ENCODE measurements at places on chromosomes 5 and 9.

- no peaks in the 10 kb centered on the region for H3K27me3 ChIP-seq
- H3K36me3 ChIP-seq = no peaks in the 10 kb centered on the region
- H3K4me3 ChIP-seq = no peak overlapping the region
- 0 out of 2 replicates have a peak, but pooled peaks cover 2% of the 10 kb centered on the region for H3K4me1 ChIP-seq
These were observed 19.1 kb upstream of the SNX2 start for GRCh38 chr5:122755783-122756182.

- H3K27ac ChIP-seq = no peak overlapping the region
- no peak for DNase-seq
- peaks cover 16% of the 10 kb centered on the region for H3K27me3 ChIP-seq
These were observed 14.9 kb downstream of the NR2F1-AS1 start for GRCh38 chr5:93566091-93566490.

GRCh38 chr5:84718377-84718776 lies 333.7 kb upstream of the EDIL3 start:
- H3K27ac ChIP-seq = no peak overlapping the region
- H3K4me1 ChIP-seq = no peaks in the 10 kb centered on the region
- H3K4me3 ChIP-seq = no peak overlapping the region
- no peaks in the 10 kb centered on the region for H3K27me3 ChIP-seq
- H3K36me3 ChIP-seq = no peaks in the 10 kb centered on the region

DNA sequence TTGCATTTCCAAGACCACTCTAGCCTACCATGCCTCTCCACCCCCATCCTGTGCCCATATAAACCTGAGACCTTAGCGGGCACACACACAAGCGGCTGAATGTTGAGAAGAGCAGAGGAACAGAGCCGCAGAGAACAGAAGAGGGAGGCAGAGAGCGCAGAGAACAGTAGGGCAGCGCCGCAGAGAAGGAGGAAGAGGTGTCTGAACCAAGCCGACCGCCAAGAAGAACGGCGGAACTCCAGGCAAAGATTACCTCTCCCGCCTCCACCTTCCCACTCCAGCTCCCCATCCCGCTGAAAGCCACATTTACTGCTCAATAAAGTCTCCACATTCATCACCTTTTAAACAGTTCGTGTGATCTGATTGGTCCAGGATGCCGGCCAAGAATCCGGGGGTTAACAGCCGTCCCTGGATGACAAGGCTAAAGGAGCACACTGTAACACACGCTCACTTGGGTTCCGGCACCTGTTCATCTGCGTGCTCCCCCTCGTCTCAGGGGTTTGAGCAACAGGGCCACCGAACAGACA lies 33.2 kb downstream of the GRIN3A start:
- no peak overlapping the region for H3K27ac ChIP-seq
- no peaks in the 10 kb centered on the region for H3K27me3 ChIP-seq
- peak overlapping the region; percentile 59 for H3K4me3 ChIP-seq
- no peak for DNase-seq

GRCh38 chr5:74240783-74241750 lies 399.5 kb downstream of the ENC1 start:
- H3K27me3 ChIP-seq = no peaks in the 10 kb centered on the region
- no peaks in the 10 kb centered on the region for H3K36me3 ChIP-seq
- no peak for DNase-seq
- H3K4me3 ChIP-seq = no peak overlapping the region
- no peaks in the 10 kb centered on the region for H3K4me1 ChIP-seq

DNA sequence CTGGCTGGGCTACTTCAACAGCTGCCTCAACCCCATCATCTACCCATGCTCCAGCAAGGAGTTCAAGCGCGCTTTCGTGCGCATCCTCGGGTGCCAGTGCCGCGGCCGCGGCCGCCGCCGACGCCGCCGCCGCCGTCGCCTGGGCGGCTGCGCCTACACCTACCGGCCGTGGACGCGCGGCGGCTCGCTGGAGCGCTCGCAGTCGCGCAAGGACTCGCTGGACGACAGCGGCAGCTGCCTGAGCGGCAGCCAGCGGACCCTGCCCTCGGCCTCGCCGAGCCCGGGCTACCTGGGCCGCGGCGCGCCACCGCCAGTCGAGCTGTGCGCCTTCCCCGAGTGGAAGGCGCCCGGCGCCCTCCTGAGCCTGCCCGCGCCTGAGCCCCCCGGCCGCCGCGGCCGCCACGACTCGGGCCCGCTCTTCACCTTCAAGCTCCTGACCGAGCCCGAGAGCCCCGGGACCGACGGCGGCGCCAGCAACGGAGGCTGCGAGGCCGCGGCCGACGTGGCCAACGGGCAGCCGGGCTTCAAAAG lies 36.9 kb upstream of the TTC1 start:
- H3K4me1 ChIP-seq = 0 out of 2 replicates have a peak, but pooled peaks cover 3% of the 10 kb centered on the region
- no peak overlapping the region for H3K27ac ChIP-seq
- no peaks in the 10 kb centered on the region for H3K36me3 ChIP-seq
- H3K4me3 ChIP-seq = peak overlapping the region; percentile 62
- H3K27me3 ChIP-seq = peaks cover 26% of the 10 kb centered on the region

GRCh38 chr9:4596165-4596922 lies 65.8 kb upstream of the PLPP6 start:
- no peaks in the 10 kb centered on the region for H3K36me3 ChIP-seq
- DNase-seq = no peak
- no peaks in the 10 kb centered on the region for H3K4me1 ChIP-seq
- H3K4me3 ChIP-seq = no peak overlapping the region

DNA sequence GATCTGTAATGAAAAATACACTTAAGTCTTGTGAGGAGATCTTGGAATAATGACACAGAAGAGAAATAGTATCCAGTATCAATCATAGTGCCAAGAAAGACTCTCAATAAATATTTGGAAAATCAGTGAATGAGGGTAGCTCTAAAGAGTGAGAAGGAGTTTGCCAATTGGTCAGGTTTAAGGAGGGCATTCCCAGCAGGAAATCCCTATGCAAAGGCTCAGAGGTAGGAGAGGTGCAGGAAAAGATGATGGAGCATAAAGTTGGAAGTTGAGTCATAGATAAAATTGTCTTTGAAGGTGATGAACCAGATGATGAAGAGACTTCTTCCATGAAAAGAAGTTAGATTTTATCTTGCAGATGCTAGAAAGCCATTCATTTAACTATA lies 27.8 kb downstream of the TNPO1 start:
- H3K4me3 ChIP-seq = no peak overlapping the region
- H3K4me1 ChIP-seq = no peaks in the 10 kb centered on the region

- DNase-seq = no peak
- H3K4me3 ChIP-seq = no peak overlapping the region
- no peaks in the 10 kb centered on the region for H3K36me3 ChIP-seq
- no peak overlapping the region for H3K27ac ChIP-seq
These were observed 352.2 kb downstream of the KIAA0825 start for GRCh38 chr5:94266170-94266569.

DNA sequence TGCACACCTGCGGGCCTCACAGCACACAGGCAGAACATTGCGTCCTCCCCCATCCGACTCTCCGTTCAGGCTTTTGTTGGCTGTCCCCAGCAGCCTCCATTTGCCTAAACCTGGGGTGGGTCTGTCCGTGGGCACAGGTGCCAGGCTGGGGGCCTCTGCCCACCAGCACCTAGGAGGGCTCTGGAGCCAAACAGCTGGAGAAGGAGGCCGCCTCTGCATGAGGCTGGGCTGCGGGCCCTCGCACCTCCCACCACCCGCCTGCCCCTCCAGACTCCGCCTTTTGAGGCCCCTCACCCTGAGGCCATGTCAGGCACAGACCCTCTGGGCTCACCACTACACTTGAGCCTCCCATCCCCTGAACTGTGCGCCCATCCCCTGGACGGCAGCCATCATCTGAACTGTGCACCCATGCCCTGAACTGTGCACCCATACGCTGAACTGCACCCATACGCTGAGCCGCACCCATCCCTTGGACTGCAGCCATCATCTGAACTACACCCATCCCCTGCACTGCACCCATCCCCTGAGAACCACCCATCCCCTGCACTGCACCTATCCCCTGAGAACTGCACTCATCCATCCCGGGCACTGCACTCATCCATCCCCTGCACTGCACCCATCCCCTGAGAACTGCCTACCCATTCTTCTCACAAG lies 98.0 kb upstream of the OTULINL start:
- H3K4me1 ChIP-seq = no peaks in the 10 kb centered on the region
- H3K27ac ChIP-seq = no peak overlapping the region
- DNase-seq = no peak
- H3K27me3 ChIP-seq = no peaks in the 10 kb centered on the region

- H3K36me3 ChIP-seq = no peaks in the 10 kb centered on the region
- DNase-seq = no peak
- no peak overlapping the region for H3K27ac ChIP-seq
These were observed 21.5 kb downstream of the MVB12B start for GRCh38 chr9:126347911-126348760.

DNA sequence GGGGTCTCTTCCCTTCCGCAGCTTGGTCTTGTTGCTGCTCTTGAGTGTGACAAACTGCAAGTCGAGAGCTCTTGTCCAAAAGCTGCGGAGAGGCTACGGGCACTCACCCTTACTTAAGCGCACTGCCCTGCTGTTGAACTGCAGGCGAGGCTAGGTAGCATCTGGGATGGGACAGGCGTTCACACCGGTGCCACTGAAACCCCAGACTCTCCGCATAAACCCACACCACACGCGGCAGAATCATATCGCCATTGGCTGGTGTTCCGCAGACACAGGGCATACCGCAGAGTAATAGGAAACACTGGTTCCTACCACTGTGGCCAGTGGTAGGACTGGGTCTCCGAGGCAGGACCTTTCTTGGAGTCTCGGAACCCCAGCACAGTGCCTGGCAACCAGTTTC lies 2.2 kb upstream of the NPR3 start:
- peaks cover 43% of the 10 kb centered on the region for H3K27me3 ChIP-seq
- peaks cover 11% of the 10 kb centered on the region for H3K4me1 ChIP-seq
- H3K36me3 ChIP-seq = no peaks in the 10 kb centered on the region
- H3K27ac ChIP-seq = no peak overlapping the region
- DNase-seq = peak; percentile 53

GRCh38 chr5:22709743-22710142 lies 143.4 kb downstream of the CDH12 start:
- H3K36me3 ChIP-seq = no peaks in the 10 kb centered on the region
- no peak overlapping the region for H3K27ac ChIP-seq
- no peak for DNase-seq

GRCh38 chr9:27293996-27294395 lies 3.0 kb downstream of the EQTN start:
- no peaks in the 10 kb centered on the region for H3K4me1 ChIP-seq
- no peaks in the 10 kb centered on the region for H3K27me3 ChIP-seq
- no peaks in the 10 kb centered on the region for H3K36me3 ChIP-seq
- no peak overlapping the region for H3K27ac ChIP-seq
- no peak for DNase-seq
- no peak overlapping the region for H3K4me3 ChIP-seq

- no peaks in the 10 kb centered on the region for H3K4me1 ChIP-seq
- no peak overlapping the region for H3K4me3 ChIP-seq
- no peaks in the 10 kb centered on the region for H3K27me3 ChIP-seq
- peaks cover 10% of the 10 kb centered on the region for H3K36me3 ChIP-seq
- no peak for DNase-seq
These were observed 11.9 kb downstream of the CCDC180 start for GRCh38 chr9:97319395-97319794.

DNA sequence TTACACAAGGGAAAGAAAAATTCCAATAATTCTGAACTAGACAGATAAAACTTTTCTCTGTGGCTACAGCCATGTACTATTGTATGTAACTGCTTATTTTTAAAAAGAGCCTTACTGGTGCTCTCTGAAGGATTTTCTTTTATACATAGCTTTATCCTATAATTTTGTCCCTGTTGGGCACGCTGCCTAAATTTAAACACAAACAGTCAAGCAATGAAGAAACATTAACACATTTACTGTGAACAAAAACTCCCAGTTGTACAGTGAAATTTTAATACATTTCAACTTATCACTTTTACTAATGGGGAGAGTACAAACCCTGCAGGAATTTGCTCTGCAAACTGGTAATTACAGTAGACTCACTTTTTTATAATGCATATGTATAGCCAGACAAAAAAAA lies 273.3 kb downstream of the BNC2 start:
- H3K27ac ChIP-seq = no peak overlapping the region
- no peaks in the 10 kb centered on the region for H3K4me1 ChIP-seq

DNA sequence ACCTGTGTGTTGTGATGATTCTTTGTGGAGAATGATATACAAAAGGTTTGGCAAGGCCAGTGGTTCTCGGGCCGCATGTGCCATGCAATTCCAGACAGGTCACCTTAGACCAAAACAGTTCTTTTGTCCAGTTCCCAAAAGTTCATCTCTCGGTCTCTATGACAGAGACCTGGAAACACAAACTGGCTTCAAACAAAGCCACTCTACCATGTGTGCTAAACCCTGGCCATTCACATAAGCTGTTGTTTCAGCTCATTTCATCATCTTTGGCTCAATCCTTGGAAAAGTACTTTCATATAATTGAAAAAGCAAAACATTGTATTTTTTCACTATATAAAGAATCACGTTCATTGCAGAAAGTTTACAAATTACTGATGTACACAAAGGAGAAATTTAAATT lies 210.5 kb upstream of the SEMA6A start:
- no peak for DNase-seq
- H3K4me1 ChIP-seq = no peaks in the 10 kb centered on the region
- no peaks in the 10 kb centered on the region for H3K36me3 ChIP-seq
- no peak overlapping the region for H3K27ac ChIP-seq

- no peak overlapping the region for H3K27ac ChIP-seq
- H3K4me3 ChIP-seq = no peak overlapping the region
- no peaks in the 10 kb centered on the region for H3K27me3 ChIP-seq
- no peaks in the 10 kb centered on the region for H3K4me1 ChIP-seq
- no peaks in the 10 kb centered on the region for H3K36me3 ChIP-seq
These were observed 443.6 kb downstream of the ELAVL2 start for GRCh38 chr9:23382418-23382817.

DNA sequence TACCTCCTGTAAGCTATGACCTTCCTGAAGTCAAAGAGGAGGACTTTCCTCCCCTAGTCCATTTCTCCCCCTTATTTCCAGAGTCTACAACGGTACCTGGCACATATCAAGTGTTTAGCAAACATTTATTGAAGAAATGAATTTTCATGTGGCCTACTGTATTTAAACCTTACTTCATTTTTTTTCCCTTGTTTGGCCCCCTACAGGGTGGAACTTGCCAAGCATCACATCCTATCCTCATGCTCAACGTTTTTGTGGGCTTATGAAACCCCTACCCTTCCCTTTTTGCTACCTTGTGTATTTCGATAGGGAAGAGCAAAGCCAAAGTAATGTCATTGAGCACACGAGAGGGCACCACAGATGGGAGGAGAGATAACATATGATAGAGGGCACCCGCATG lies 1857.8 kb upstream of the WWC1 start:
- no peak overlapping the region for H3K27ac ChIP-seq
- H3K4me3 ChIP-seq = no peak overlapping the region
- DNase-seq = no peak
- H3K36me3 ChIP-seq = no peaks in the 10 kb centered on the region

Measured in H1 (cell line).